CD4-positive, alpha-beta T cell treated with Interferon gamma for 1 hour (primary cell): ENCODE measurements at places on chromosomes 6 and 20.
A peak's percentile ranks its signal among the peaks of the same experiment; 100 is the strongest.

- DNase-seq: peak; percentile 70
Observed at GRCh38 chr6:44126320-44127149, 717 bp downstream of the MRPL14 start.

DNA sequence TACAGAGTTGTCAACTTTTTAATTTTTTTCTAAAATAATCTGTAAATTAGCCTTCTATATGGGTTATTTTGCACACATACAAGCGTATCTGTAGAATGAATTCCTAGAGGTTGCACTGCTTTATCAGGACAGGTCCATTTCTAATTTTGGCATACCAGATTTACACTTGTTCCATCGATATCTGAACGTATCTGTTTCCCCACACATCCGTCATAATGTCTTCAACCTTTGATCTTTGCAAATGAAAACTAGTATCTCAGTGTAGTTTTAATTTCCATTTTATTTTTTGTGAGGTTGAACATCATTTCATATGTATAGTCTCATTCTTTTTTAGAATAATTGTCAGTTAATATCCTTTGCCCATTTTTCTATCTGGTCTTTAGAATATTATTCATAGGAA lies 22.7 kb downstream of the SENP6 start:
- no peak for DNase-seq

- no peak for DNase-seq
Observed at GRCh38 chr20:51797357-51798025, 4.8 kb downstream of the SALL4 start.

DNA sequence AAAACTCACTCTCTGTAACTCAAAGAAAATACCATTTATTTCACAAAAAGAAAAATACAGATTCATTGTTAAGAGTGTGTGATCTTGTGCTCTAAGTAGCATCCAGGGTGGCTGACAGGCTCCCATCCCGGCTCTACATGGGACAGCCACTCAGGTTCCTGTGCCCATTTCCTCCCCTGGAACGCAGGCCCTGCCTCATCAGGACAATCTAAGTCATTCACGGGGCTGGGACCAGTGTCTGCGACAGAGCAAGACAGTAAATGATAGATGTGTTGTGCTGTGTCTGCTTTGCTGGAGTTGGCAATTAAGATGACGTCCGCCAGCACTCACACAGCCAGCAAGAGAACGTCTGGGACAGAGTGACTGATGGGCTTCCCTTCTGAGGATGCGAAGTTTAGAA lies 6.9 kb upstream of the FAM209A start:
- DNase-seq: no peak

GRCh38 chr6:94955156-94955555 lies 622.2 kb upstream of the MANEA start:
- DNase-seq: no peak

DNA sequence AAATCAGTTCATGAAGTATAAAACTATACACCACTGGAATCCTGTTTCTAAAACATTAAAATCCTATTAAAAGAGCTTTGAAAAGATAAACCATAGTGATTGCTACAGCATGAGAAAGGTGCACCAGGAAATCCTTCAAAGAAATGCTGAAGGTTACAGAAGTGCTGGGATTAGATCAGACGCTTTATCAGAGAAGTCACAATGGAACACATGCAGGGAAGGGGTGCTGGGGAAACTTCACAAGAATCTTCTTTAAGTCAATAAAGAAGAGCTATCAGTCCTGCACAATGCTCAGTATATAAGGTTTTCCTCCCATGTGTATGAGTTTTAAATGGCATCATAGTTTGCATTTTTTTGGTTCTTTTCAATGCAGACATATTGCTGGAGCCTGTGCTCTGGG lies 137.7 kb upstream of the SLC22A16 start:
- DNase-seq: no peak

DNA sequence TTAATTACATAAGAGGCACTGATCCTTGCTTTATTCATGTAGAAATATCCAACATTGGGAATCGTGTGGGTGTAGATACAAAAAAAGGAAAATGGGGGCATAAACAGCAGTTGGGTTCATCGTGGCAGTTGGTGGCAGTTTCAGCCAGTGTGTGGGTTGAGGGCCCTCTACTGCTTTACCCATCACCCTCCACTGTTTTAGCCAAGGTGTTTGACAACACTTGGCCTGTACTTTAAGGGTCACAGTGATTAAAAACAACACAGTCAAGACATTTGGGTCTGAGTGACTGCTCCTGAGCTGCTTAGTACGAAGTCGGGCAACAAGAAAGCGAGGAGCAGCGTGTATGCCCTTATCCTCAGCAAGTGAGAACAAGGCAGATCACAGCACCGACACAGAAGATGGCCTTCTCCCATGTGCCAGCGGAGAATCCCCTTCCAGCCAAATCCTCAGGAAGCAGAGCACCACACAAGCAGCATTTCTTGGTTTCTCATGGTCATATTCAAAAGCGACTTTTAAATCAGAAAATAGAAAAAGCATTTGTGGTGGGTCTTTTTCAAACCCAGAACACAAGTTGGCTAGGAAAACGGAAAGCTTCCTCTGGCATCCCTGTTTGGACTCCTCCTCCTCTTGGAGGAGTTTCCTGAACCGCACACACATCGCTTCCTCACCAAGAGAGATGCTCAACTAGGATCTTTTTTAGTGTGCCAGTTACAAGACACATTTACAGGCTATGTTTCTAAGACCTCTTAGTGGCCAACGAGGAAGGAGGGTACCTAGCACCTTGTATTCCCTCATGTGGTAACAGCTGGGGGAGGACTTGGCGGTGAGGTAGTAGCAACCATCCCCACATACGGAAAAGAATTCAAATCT lies 23.5 kb downstream of the EIF2S2 start:
- DNase-seq: no peak

DNA sequence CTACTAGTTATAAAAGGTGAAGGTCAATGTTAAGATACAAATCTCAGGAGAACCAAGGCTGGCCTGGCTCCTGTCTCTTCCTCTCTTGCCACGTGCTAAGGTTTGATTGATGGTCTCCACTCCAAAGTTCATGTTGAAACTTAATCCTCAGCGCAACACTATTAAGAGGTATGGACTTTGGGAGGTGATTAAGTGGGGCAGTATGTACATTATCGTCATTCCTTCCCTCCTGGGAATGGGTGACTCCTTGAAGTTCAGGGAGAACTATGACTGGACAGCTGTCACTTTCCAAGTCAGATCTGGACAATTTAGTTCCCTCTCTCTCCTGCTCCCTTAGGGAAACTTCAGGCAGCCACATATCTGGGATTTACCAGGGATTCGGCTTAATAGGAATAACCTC lies 50.5 kb downstream of the KCNK5 start:
- no peak for DNase-seq

DNA sequence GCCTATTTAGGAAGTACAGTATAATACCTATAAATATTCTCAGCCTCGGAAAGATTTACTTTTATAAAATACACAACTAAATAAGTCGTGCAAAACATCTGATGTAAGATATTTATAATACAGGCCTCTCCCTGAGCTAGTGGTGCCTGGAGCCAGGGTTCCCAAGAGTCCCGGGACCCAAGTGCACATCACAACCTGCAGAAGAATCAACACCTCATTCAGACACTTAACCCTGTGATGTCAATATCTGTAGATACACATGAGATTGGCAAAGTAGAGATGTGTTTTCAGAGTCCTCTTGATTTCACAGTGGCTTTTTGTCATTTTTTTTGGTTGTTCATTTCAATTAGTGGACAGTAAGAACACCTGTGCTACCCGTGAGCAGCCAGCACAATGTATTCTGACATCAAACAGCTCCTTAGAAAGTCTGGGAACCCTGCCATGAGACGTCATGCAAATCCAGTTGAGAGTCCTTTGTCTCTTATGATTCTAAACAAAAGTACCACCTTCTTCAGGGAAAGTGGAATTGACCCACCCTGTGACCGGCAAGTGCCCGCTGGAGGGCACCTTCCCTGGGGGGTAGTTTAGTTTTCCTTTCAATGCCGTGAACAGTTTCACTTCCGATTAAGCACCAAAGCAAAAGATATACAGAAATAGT lies 101.6 kb downstream of the DACT2 start:
- no peak for DNase-seq

GRCh38 chr20:58138395-58138794 lies 90.1 kb downstream of the ANKRD60 start:
- DNase-seq: no peak

DNA sequence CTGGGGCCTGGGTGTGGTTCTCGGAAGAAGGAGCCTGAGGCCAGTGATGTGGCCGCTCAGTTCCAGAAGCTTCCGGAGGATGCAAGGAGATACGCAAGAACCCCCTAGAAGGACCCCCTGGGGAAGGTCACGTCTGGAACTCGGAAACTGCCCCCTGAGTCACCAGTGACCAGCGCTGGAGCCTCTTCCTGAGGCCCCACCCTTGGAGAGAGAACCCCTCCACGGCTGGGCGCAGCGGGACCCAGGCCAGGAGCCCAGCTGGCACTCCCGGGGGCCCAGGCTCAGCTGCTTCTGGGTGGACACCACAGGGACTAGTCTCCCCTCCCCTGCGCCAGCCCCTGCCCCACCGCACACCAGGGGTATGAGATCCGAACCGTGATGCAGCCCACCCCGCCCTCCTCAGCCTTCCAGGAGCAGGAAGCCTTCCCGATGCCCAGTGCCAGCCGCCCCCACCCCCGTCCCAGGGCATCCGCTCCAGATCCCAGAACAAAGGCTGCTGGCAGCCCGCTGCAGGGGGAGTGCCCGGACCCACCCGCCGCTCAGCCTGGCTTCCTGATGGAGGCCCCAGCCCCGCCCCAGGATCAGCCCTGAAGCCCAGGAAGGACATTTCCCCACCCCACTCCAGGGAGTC lies 7.5 kb downstream of the LAMA5 start:
- DNase-seq: no peak

- DNase-seq: no peak
Observed at GRCh38 chr6:125245523-125246264, 56.1 kb downstream of the HDDC2 start.

DNA sequence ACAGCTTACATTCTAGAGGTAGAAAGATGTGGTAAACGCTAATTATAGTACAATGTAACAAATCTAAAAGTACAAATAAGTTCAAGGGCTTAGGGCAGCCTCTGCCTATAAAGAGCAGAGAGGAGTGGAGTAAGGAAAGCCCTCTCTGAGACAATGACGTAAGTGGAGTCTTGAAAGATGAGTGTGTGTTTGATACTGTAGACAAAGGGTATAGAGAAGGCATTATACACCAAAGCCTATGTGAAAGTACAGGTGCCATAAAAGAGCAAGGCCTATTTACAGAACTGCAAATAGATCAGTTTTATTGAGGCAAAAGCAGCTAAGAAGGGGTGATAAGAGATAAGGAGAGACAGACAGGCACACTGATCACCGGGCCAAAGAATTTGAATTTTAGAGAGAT lies 10.9 kb downstream of the GOPC start:
- DNase-seq: no peak

GRCh38 chr20:6769903-6770785 lies 2.7 kb downstream of the BMP2 start:
- no peak for DNase-seq

GRCh38 chr6:3226481-3227362 lies 731 bp downstream of the TUBB2B start:
- no peak for DNase-seq

GRCh38 chr6:137846274-137846673 lies 20.8 kb upstream of the TNFAIP3 start:
- no peak for DNase-seq
